ENCODE measurements at places on chromosomes 7 and 10.

DNA sequence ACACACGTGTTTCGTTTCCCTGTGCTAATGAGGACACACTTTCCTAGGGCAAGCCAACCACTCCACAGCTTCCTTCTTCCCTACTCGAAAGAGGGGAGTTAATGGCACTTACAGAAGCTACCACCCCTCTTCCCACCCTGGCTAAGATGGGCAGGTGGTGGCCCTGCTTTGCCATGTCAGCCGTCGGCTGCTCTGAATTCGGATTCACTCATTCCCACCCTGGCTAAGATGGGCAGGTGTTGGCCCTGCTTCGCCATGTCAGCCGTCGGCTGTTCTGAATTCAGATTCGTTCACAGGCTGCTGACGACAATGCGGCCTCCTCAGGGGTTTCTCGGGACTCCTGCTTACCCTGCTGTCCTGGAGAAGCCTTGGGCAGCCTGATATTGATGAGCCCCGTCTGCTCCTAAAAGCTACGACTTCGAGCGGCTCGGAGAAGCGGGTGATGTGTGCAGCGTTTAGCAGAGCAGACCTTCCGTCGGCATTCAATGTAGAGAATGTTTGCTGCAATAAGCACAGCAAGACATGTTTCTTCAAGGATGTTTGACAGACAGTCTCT is 56.2 kb upstream of the PPP2R2D start:
- no peak for DNase-seq

DNA sequence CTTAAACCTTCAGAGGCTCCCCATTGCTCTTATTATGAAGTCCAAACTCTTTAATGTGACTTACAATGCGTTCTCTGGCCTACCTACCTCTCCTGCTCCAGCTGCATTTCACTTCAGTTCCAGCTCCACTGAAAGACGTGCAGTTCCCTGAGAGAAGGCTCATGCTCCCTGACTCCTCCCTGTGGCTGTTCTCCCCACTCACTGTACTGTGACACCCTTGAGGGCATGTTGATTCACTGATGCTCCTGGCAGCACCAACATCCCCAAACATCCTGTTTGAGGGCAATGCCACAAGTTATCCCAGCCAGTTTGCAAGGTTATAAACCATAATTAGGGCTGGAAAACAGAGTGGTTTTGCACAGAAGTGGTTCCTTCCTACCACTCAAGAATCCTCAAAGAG is 111.2 kb downstream of the LSM5 start:
- DNase-seq: no peak

GRCh38 chr10:48926764-48927540 is 12.7 kb downstream of the LRRC18 start:
- DNase-seq: no peak

GRCh38 chr10:85557077-85557476 is 809.5 kb downstream of the GRID1 start:
- no peak for DNase-seq

DNA sequence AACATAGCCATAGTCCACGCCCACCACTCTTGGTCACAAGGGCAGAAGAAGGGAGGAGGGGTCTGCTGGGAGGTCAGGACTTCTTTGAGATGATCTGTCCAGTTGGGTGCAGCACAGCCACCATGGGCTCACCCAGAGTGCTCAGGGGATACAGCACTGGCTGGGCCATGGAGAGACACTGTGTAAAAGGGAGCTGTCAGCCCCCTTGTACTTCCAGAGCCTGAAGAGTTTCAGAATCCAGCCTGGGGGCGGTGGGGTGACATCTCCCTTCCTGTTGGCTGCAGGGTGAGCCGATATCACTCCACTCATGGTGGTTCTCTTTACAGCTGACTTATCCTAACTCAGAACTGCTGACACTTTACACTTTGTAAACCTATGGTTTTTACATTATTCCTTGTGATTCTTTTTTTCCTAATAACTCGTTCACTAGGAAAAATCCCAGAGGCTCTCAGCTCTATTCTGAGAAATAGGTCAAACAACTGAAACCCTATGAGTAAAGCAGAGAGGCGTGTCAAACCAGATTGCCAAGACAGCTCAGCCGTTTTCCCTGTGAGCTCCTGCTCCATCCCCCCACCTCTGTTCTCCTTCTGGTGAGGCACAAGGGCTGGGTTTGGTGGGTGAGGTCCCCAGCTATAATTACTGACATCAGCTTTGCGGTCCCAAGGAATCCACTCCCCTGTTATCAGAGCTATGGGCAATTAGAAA is 3.2 kb upstream of the MRPS24 start:
- DNase-seq: no peak

- DNase-seq: no peak
Measured at GRCh38 chr10:47334466-47335295, 12.4 kb downstream of the GDF2 start.

DNA sequence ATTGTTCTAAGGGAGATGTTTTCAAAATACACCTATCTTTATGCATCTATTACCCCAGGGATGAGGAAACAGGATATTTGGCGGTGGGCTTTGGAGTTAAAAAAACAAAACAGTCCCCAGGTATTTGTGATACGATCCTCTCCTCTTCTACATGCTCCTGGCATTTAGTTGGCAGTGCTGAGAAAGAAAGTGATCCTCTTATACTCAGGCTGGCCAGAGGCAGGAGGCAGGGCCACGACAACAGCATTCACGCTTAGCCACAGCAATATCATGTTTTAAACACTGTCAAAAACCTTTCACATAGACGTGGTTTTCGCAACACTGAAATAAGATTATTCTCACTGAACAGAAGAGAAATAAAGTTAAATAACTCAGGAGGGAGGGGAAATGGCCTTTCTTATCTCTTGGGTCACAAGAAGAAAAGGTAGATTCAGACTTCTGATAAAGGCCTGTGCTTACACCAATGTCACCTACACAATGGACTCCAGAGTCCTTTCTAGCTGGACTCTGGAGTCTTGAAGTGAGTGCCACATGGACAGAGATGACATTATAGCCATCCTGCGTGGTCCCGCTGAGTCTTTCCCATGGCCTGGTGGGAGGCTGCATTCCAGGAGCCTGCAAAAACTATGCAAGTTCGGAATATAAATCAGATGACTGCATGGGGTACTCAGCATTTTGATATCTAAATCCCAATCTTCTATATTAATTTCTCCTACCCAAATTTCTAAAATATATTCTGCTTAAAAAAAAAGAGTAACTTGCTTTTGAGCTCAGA is 88.7 kb downstream of the PIP4K2A start:
- no peak for DNase-seq

DNA sequence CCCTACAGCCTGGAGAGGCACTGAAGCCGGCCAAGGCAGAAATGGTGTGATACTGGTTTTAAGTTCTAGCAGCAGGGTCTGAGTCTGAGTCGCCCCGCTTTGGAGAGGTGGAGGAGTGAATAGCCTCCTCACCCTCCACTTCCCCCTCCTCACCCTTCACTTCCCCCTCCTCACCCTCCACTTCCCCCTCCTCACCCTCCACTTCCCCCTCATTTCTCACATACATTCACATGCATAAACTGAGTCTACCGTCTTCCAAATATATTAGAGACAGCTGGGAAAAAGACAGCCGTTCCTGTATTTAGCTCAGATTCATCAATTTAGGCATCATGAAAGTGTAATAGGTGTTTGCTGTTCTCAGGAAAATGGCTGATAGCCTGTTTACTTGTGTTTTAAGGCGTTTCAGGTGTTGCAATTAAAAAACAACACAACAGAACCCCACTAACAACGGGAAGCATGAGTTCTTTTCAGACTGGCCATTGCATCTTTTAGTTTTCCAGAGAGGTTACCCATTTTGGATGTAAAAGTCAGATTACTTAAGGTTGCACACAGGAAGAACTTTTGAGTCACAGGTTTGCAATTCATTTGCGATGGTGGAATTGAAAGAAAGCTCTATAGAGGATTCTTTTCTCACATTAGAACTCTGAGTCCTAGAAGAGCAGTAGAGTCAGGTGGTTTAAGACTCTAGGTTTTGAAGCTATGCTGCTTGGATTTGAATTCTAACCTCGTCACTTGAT is 861 bp downstream of the NRBF2 start:
- no peak for DNase-seq

- DNase-seq: no peak
Measured at GRCh38 chr7:32502728-32503127, 7.4 kb downstream of the AVL9 start.

DNA sequence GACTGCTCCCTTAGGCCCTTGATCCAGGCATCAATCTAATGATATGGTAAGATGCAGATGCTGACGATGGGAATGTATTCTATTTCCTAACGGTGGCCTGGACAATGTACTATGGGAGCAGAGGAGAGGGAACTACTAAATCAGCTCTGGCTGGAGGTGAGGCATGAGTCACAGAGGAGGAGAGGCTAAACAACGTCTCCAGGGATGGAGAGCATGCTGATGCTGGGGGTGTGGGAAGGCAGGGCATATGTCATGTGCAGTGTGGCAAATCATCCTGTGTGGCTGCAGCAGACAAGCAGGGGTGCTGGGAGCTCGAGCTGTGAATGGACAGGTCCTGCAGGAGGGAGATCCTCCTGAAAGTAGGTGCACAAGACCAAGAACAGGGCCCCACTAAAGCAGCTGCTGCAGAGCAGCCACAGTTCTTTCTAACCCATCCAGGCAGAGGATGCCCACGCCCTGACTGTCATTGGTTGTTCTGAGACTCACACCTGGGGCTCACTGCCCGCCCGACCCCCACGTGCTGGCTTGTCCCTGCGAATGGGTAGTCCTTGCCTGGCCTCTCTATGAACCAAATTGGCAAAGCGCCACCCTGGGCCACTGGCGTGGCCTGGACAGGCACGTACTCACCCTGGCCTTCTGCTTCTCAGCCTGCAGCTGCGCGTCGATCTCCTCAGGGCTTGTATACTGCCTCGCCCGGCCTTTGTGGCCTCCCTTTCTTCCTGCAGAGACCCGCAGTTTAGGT is 4.0 kb downstream of the PDAP1 start:
- DNase-seq: no peak

- DNase-seq: no peak
Measured at GRCh38 chr10:77422491-77423338, 214.9 kb downstream of the KCNMA1 start.

DNA sequence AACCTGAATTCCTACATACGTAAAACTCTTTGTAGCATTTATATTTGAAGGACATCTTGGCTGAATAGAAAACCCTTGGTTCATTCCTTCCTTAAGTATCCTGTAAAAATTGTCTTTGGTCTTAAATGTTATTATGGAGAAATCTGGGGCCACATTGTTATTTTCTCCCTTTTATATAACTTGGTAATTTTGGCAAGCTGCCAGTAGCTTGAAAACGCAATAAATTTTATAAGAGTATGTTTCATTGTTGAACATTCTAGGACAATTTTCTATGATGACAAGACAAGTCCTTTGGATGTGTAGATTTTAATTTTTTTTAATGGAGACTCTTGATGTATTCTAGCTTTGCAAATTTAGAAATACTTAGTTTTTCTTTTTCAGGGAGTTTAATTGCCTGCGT is 191.9 kb downstream of the ABCA13 start:
- no peak for DNase-seq

GRCh38 chr7:124940306-124940705 is 10.7 kb upstream of the POT1 start:
- no peak for DNase-seq

DNA sequence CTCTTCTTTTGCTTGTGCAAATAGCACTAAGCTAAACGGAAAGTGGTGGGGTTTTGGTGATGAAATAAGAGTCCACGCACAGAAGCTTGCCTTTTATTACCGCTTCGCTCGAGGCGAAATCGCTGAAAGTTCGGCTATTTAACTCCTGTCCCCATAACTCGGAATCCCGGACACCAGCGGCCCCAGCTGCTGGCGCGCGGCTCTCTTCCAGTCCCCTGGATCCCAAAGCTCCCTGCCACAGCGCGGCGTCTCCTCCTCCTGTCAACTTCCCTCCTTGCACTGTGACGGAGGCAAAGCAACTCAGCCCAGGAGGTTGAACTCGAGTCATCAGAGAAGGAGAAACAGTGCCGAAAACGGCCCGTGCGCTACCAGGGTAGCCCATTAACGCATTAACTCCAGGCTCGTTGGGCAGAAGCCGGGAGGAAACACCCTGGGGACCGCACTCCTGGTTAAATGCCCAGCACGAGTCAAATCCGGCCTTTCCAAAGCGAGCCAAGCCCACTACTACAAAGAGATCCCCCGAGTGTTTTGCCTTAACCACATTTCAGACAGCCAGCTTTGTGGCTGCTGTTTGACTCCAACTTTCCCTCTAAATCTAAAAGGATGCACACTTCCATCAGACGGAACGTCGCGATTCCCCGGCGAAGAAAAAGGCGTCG is 1.3 kb downstream of the SEMA3D start:
- no peak for DNase-seq

DNA sequence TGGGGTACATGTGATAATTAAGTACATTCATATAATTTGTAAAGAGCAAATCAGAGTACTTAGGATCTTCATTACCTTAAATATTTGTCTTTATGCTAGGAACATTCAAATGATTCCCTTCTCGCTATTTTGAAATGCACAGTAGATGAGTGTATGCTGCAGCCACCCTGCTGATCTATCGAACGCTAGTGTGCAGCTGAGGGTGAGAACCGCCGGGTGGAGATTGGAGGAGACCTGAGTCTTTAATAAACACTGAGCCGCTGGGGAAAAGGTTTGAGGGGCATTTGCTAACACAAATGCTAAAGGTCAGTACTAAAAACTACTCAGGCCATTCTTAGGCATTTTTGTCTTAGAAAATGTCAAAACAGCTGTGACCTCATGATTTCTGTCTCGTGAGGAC is 148.0 kb downstream of the DPP6 start:
- DNase-seq: no peak

DNA sequence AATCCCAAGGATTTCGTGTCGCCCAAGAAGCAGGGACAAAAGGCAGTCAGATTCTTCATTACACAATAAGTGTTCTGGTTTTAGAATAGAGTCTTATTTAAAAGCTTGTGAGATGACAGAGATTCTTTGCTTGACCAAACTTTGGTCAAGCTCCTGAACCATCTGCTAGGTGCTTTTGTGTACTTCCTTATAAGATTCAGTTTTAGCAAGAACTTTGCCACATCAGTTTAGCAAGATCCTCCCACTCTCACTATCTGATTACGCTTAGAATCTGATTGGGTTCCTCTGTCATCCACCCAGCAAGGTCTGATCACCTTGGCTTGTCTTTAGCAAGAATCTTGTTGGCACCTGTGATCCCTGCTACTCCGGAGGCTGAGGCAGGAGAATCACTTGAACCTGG is 38.2 kb upstream of the SDHAF3 start:
- no peak for DNase-seq

GRCh38 chr7:148540041-148540738 is 50.4 kb upstream of the C7orf33 start:
- no peak for DNase-seq

DNA sequence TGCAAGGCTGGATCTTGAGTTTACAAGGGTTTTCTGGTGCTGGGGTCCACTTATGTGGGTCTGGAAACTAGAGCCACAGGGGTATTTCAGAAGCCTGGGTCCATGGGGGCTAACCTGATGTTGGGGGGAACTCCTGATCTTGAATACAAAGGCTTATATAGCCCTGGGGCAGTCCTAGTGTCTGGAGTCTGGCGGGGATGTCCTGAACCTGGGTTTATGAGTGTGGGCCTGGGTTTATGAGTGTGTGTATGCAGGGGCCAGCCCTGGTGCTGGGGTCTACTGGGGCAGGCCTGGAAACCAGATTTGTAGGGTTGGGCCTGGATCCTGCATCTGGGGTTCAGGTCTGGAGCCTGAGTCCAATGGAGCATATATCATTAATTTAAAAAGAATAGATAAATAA is 146.5 kb upstream of the C1GALT1 start:
- DNase-seq: no peak

- DNase-seq: no peak
Measured at GRCh38 chr7:96327429-96327828, 5.5 kb upstream of the SLC25A13 start.

Data from activated CD4-positive, CD25-positive, alpha-beta regulatory T cell treated with anti-CD3 and anti-CD28 coated beads, Interleukin-2, amount 50 U/mL, for 16 hours (primary cell).